ENCODE measurements at places on chromosomes 12 and 14. TPM values are rescaled to one million over a fixed set of nuclear protein-coding genes. Genes with fewer than 3 reads are reported as not detected.

GRCh38 chr12:111174251-111174960 lies 194.5 kb downstream of the PHETA1 start:
- no peak for DNase-seq

GRCh38 chr12:107405436-107405835 lies 280.2 kb upstream of the PWP1 start:
- DNase-seq, result no peak

DNA sequence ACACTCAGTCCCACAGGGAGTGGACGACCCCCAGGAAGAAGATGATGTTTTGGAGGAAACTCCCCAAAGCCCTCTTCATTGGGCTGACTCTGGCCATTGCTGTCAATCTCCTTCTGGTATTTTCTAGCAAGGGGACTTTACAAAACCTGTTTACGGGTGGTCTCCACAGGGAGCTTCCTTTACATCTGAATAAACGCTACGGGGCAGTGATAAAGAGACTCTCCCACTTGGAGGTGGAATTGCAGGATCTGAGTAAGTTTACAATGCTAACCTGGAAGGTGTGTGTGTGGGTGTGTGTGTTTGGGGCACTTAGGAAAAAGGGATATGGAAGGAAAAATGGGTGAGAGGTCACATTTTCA lies 416 bp downstream of the GALNT8 start:
- DNase-seq, result no peak

- DNase-seq, result peak; percentile 84
Measured at GRCh38 chr12:53743266-53744129, 8.3 kb downstream of the CISTR start.

DNA sequence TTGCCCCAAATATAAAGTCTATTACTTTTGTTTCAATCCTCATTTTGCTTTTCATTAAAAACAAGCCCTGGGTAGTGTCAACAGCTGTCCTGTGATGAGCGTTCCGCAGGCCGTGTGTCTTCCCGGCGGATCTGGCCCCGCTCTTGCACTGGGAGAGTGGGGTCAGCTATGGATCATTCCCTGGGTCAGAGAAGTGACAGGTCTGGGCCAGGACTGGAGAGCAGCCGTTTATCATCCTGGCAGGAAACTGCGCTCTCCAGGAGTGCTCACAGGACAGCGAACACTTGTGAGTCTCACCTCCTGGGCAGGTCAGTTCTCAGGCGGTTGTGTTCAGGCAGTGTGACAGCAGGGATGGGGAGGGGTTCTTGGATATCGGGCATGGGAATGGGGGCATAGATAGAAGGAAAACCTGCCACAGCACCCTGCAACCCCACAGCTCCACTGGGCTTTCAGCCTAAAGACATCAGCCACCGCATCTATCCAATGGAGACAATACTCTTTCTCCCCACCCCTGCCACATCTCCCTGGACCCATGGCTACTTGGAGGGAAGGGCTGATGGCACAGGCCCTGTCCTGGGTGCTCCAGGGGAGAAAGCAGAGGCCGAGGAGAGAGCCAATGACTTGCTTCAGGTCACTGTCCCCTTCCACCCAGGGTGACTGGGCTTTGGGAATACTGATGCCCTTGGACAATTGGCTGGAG lies 47.8 kb upstream of the CHGA start:
- no peak for DNase-seq

KLRB1 gene
- total RNA-seq, result 10.9 TPM

- no peak for DNase-seq
Measured at GRCh38 chr12:108930155-108930554, 50.3 kb downstream of the DAO start.

OR6C65 gene
- not detected for total RNA-seq

- DNase-seq, result no peak
Measured at GRCh38 chr12:67661311-67662021, 12.9 kb downstream of the DYRK2 start.

LRRC10 gene
- not detected for total RNA-seq

GRCh38 chr12:71236133-71236660 lies 78.4 kb upstream of the TSPAN8 start:
- DNase-seq, result no peak

RFLNA gene
- not detected for total RNA-seq

- no peak for DNase-seq
Measured at GRCh38 chr12:52971679-52972329, 22.9 kb downstream of the KRT18 start.

DNA sequence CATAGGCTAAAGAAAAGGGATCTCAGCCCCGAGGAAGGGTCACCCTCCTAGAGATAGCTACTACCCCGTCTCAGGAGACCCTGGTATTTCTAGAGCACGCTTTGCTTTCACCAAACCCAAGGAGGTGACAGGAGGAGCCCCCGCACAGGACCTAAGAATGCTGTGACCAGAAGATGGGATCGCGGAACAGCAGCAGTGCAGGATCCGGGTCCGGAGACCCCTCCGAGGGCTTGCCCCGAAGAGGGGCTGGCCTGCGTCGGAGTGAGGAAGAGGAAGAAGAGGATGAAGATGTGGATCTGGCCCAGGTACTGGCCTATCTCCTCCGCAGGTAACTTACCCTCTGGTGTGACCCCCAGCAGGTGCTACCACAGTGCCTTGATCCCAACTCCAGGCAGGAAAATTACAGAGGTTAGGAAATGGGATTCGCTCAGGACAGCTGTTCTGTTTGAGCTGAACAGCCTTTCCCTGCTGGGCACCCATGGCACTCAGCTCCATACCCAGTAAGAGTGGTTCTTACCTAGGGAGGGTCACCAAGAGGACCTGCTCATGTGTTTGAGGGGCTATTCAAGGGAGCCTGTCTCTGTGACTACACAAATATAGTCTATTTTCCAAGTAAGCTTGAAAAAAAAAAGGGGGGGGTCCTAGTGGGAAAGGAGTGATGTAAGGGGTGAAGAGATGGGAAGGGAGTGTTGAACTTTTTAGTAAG lies 826 bp upstream of the NRL start:
- peak; percentile 87 for DNase-seq

DNA sequence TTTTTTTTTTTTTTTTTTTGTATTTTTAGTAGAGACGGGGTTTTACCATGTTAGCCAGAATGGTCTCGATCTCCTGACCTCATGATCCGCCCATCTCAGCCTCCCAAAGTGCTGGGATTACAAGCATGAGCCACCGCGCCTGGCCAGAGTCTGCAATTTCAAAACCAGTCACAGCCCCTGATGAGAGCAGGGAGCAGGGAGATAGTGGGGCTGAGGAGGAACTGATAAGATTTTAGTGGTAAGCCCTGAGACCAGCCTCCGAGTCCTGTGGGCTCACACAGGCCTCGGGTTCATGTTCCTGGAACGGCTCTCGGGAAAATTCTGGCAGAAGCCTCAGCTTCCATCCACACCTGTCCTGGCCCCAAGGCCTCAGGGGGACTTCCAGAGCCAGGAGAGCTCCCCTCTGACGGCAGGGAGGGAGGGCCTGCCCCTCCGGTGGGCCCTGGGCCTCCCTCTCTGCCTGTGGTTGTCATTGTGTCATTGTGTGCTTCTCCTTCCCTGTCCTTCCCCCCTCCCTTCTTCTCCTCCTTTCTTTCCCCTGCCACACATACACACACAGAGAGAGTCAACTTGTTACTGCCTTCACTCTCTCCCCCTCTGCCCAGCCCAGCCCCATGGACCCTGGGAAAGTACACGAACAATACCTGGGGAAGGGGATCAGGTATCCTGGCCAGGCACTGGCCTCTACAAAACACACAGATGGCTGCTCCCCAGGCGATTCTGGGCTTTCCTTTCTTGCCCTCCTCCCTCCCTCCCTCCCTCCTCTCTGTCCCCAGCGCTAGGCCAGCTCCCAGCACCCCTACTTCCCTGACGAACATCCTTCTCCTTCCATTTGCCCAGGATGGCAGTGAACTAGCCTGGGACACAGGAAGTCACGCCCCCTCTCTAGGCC lies 294.1 kb downstream of the DPF3 start:
- no peak for DNase-seq

MYF5 gene
- total RNA-seq, result not detected

DNA sequence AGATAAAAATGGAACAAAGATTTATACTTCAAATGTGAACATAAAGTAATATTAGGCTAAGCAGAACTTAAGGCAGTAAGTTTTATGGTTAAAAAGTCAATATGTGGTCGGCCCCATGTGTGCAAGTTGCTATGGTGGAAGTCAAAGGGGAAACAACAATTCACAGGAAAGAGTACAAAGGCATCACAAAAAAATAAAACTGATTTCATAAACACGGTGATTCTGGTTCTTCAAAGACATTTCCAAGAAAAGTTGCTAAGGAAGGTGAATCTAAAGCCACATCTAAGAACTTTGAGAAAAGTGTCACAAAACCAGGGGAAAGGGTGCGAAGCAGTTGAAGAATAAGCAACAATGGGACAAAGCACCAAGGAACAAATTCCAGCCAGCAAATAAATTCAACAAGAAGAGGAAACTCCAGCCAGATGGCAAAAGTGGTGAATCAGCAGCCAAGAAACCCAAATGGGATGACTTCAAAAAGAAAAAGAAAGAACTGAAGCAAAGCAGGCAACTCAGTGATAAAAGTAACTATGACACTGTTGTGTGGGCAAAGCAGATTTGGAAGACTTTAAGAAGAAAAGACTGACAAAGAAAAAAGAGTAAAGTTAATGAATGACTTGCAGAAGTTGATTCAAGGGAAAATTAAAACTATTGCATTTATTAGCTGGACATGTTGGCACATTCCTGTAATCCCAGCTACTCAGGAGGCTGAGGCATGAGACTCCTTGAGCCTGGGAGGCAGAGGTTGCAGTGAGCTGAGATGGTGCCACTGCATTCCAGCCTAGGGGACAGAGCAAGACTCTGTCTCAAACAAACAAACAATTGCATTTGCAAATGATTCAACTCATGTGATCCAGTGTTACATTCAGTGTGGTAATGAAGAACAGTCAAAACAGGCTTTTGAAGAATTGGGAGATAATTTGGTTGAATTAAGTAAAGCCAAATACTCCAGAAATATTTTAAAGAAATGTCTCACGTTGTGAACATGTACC lies 19.5 kb downstream of the PTGDR start:
- DNase-seq, result no peak

GRCh38 chr12:72523754-72524153 lies 251.6 kb downstream of the TRHDE start:
- no peak for DNase-seq

KRT2 gene
- total RNA-seq, result not detected

GRCh38 chr14:71711619-71712018 lies 220.6 kb upstream of the RGS6 start:
- no peak for DNase-seq

PROX2 gene
- total RNA-seq, result not detected

GRCh38 chr12:3125674-3126073 lies 48.5 kb downstream of the TSPAN9 start:
- no peak for DNase-seq

DNA sequence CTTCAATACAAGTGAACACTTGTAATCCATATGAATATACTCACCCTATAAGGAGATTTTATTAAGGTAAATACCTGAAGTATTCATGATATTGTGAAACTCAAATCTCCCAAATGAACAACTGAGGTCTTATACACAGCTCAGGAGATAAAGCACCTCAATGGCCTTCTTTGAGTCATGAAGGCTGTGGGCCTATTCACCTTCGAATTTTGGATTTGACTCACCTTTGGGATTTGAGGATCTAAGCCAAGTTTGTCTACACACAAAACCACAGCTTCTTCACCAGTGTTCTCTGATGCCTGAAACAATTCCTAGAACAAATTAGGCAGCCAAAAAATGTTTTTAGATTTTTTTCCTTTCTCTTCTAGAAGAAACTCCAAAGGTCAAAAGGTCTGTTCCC lies 194.1 kb downstream of the NUAK1 start:
- no peak for DNase-seq

B4GALNT1 gene
- 0.40 TPM for total RNA-seq

GRCh38 chr14:72714094-72714493 lies 179.8 kb downstream of the DPF3 start:
- peak; percentile 93 for DNase-seq

BCL2L14 gene
- 1.3 TPM for total RNA-seq

DNA sequence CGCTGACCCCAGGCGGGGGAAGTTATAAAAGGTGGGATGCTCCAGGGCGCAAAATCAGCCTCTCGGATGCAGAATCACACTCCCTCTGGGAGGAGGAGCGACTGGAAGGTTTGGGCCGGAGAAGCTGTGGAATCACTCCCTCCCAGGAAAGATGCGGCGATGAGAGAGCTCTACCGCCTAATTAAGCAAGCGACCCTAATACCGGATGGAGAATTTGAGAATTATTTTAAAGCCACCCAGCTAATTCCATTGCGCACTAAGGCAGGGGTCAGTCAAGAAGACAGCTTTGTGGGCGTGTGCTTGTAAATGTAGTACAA lies 1.9 kb downstream of the COL2A1 start:
- no peak for DNase-seq

DNA sequence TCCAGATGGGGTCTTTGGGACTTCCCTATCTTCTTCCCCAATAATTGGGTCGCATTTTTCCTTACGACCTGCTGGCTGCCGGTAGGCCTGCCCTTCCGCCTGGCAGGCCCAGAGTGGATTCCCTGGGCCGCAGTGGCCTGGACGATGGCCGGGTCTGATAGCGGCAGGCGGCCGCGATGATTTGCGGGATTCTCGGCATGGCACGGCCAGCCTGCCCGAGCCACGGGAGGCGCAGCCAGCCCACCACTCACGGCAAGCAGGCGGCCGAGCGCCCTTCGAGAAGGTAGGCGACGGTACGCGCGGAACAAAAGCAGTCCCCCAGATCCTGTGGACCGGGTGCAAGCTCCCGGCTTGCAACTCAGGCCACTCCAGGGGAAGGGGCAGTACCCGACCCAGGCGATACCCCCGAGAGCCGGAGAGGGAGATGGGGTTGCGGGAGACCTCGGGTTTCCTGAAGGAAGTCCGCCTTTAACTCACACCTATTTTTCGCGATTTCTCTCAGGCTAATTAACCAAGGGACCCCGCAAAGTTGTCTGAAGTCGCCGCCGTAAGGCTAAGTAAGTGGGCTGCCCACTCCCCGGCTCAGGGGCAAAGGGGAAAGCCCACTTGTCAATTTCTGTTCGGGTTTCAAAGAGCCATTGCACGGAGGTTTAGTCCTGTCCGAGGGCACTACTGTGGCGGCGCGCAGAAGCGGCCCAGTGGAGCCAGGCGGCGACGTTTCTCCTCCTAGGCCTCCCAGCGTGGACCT lies 1.4 kb upstream of the GSC start:
- peak; percentile 64 for DNase-seq

GRCh38 chr14:102213984-102214658 lies 74.4 kb downstream of the WDR20 start:
- no peak for DNase-seq

DNA sequence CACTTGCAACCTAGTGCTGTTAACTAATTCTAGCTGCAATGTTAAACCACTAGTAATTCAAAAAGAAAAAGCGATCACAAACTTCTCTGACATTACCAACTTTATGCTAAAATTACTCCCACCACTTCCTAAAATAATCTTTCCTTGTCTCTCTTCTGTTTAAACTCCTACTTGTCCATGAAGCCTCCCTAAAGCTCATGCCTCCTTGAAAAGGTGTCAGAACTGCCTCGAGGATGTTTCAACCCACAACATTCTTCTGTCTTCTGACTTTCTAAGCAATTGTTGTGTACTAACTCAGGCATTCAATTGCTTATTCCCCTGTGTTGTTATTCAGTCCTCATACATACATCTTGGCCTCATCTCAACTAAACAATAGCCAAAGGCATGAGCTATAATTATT lies 5.9 kb downstream of the GNPTAB start:
- DNase-seq, result no peak

Measured in spleen (tissue), 13 donors.